ENCODE measurements at places on chromosomes 5 and 9. TPM values are rescaled to one million over a fixed set of nuclear protein-coding genes. Genes with fewer than 3 reads are reported as not detected.

Gene FKBP15
- 34.9 TPM for total RNA-seq

Gene THBS4
- 1.3 TPM for total RNA-seq

Gene SLC9A3
- total RNA-seq = 3.0 TPM

GRCh38 chr5:67089200-67089725 is 107.3 kb downstream of the CD180 start:
- H3K4me1 ChIP-seq = peaks cover 18% of the 10 kb centered on the region
- H3K27ac ChIP-seq = no peak overlapping the region
- DNase-seq = no peak
- H3K27me3 ChIP-seq = no peaks in the 10 kb centered on the region

DNA sequence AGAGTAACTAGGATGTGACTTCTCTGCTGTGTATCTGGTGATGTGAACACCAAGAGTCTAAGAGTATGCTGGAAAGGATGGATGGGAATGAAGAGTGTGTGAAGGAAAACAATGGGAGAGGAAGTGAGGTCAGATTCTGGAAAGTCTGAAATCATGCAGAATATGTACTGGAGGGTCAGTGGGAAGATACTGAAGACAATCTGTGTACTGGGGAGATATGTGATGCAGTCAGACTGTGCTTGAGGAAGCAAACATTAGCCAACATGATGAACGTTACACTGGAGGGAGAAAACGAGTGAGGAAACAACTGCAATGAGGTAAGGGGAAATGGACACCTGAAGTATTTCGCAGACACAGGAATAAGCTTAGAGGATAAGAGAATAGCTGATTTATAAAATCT is 105.7 kb downstream of the NR3C1 start:
- H3K27me3 ChIP-seq = no peaks in the 10 kb centered on the region
- DNase-seq = no peak
- peaks cover 6% of the 10 kb centered on the region for H3K4me1 ChIP-seq
- no peak overlapping the region for H3K4me3 ChIP-seq
- H3K27ac ChIP-seq = no peak overlapping the region

DNA sequence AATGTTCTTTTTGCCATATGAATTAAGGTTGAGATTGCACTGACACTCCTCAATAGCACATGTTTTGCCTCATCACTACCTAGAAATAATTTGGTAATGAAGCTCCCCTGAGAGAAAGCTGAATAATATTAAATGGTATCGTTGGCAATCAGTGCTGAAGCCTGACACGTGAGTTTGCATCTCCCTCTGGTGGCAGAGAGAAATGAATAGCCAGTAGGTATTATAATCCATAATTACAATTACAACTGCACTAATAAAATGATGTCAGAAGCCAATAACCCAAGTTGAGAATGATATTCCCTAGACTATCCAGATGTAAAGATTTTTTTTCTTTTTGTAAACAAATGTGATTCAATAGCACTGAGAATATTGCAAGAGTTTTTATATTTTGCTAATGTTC is 700.3 kb downstream of the PTPRD start:
- H3K36me3 ChIP-seq = no peaks in the 10 kb centered on the region
- DNase-seq = no peak
- H3K27me3 ChIP-seq = no peaks in the 10 kb centered on the region
- no peak overlapping the region for H3K4me3 ChIP-seq
- no peak overlapping the region for H3K27ac ChIP-seq
